ENCODE measurements at places on chromosomes 16 and 17. TPM values are rescaled to one million over a fixed set of nuclear protein-coding genes. Genes with fewer than 3 reads are reported as not detected.

GRCh38 chr16:48541108-48541786, 68.7 kb downstream of the N4BP1 start:
- no peak overlapping the region for H3K27ac ChIP-seq
- H3K27me3 ChIP-seq = no peaks in the 10 kb centered on the region
- no peak overlapping the region for H3K4me3 ChIP-seq
- peaks cover 21% of the 10 kb centered on the region for H3K4me1 ChIP-seq
- peaks cover 10% of the 10 kb centered on the region for H3K36me3 ChIP-seq

DNA sequence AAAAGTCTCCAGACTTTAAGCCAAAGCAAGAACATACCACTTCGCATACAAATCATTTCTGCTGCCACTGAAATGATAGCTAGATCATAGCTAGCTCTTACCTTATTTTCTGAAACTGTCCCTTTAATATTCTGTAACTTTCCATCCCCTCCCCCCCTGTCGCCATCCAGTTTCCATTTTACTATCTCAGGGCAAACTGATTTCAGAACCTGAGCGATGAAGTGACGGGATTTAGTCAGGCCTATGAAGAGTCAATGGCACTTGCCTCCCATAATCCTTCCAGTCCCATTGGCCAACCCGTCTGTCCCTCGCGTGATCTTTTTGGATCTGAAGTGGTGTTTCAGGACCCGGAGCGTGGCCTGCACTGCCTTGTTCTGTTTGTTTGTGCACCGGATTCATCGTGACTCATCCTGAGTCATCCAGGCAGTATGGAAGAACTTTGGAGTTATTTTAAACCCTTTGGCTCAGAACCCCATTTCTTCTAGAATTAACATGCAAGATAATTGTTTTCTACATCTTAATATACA, 199.8 kb upstream of the CHMP6 start:
- no peaks in the 10 kb centered on the region for H3K27me3 ChIP-seq
- H3K4me3 ChIP-seq = peak overlapping the region; percentile 76
- no peak for DNase-seq

- no peak overlapping the region for H3K4me3 ChIP-seq
- no peaks in the 10 kb centered on the region for H3K36me3 ChIP-seq
- no peak overlapping the region for H3K27ac ChIP-seq
- H3K27me3 ChIP-seq = peaks cover 3% of the 10 kb centered on the region
- no peak for DNase-seq
These were observed 13.7 kb upstream of the CDC42EP4 start for GRCh38 chr17:73325527-73325842.

DNA sequence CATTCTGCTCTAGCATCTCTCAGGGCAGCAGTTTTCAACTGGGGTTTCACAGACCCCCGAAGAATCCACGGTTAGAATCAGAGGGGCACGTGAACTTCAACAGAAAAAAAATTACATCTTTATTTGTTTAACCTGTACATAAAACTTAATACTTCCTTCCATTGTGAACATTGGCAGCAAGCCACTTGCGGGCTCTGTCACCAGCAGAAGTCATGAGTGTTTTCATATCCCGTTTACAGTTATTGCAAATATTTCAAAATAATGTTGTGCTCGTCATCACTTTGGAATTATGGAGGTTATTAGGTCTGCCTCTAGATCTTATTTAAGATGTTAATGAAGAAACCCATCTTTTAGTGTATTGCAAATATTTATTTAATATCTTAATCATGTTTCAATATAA, 109.8 kb downstream of the SDR42E1 start:
- DNase-seq = no peak
- no peaks in the 10 kb centered on the region for H3K4me1 ChIP-seq
- no peaks in the 10 kb centered on the region for H3K36me3 ChIP-seq
- H3K27me3 ChIP-seq = no peaks in the 10 kb centered on the region
- no peak overlapping the region for H3K4me3 ChIP-seq

DNA sequence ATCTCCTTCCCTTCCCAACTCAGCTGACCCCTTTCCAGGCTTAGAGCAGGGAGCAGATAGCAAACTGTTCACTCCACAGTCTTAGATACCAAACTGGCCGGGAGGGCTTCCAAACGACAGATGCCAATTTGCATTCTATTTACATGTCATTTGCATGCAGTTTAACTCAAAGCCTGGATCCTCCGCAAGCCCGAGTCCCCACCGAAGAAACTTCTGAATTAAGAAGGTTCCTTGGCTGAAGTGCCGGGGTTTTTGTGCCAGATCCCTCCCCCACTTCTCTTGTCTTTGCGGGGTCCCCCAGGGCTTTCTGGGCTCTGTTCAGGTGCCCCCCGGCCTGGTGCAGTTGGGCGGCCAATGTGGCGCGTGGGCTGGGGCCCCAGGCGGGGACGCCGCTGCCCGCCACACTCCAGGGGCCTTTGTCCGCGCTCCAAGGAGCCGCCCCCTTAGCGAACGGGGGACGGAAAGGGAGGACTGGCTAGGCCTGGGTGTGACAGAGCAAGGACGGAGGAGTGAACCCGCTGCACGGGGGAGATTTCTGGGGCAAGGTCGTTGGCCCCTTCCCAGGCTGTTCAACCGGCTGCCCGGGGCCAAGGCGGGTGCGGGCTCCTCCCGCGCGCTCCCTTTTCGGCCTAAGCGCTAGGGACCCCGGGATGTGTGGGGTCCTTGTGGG, 1.2 kb downstream of the GPRC5B start:
- no peak for DNase-seq
- H3K36me3 ChIP-seq = no peaks in the 10 kb centered on the region
- peaks cover 16% of the 10 kb centered on the region for H3K4me1 ChIP-seq
- no peak overlapping the region for H3K4me3 ChIP-seq
- H3K27ac ChIP-seq = peak overlapping the region; percentile 18

DNA sequence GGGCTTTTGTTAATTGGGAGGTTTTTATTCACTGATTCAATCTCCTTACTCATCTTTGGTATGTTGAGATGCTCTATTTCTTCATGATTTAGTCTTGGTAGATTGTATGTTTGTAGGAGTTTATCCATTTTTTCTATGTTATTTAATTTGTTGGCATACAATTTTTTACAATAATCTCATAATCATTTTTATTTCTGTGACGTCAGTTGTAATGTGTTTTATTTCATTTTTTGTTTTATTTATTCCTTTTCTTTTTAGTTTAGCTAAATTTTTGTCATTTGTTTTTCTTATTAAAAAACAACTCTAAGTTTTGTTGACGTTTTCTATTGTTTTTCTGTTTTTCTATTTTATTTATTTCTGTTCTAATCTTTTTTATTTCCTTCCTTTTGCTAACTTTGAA, 389.8 kb downstream of the HS3ST3B1 start:
- peaks cover 4% of the 10 kb centered on the region for H3K4me1 ChIP-seq
- H3K27ac ChIP-seq = no peak overlapping the region
- H3K4me3 ChIP-seq = no peak overlapping the region
- H3K27me3 ChIP-seq = no peaks in the 10 kb centered on the region
- DNase-seq = no peak

DNA sequence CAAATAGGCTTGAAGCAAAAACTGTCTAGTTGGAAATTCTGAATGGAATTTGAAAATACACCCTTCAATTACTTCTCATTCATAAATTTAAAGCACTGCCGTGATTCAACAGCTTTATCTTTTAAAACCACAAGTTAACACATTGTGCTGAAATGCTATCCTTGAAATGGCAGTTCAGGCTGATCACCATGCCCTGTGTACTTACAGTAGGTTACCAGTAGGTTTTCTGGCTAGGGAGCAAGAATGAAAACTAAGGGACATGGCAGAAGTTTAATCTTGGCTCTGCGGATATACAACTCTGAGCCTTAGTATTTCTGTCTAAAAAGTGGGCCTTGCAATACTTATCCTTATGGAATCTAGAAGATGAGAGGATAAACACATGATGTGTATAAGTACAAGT, 28.0 kb downstream of the NXPH3 start:
- H3K4me1 ChIP-seq = peaks cover 3% of the 10 kb centered on the region
- H3K4me3 ChIP-seq = no peak overlapping the region
- H3K36me3 ChIP-seq = peaks cover 20% of the 10 kb centered on the region

DNA sequence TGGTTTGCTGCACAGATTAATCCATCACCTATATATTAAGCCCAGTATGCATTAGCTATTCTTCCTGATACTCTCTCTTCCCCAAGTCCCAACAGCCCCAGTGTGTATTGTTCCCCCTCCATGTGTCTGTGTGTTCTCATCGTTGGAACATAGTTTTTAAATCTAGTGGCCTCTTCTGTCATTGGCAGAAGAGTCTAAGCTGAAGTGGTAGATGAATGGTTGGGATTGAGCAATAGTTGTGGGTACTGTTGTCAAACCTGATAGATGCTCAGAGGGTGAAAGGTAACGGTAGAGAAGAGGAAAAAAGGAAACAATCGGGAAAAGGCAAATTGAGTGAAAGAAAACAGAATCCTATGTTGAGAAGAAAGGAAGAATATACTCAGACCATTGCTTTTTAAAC, 29.9 kb downstream of the MAP3K3 start:
- H3K36me3 ChIP-seq = peaks cover 32% of the 10 kb centered on the region
- H3K27ac ChIP-seq = no peak overlapping the region
- no peaks in the 10 kb centered on the region for H3K27me3 ChIP-seq
- peaks cover 14% of the 10 kb centered on the region for H3K4me1 ChIP-seq

GRCh38 chr16:89949121-89949742, 677 bp downstream of the DEF8 start:
- peak overlapping the region; percentile 80 for H3K4me3 ChIP-seq
- DNase-seq = peak; percentile 41
- peaks cover 33% of the 10 kb centered on the region for H3K27me3 ChIP-seq
- no peaks in the 10 kb centered on the region for H3K36me3 ChIP-seq

The C17orf75 gene
- total RNA-seq = 31.5 TPM

The COG4 gene
- 73.8 TPM for total RNA-seq

The TMIGD1 gene
- total RNA-seq = not detected

All from activated naive CD8-positive, alpha-beta T cell treated with anti-CD3 and anti-CD28 coated beads, Interleukin-2, amount 10 ng/mL, durations not matched to agents 7 days and 5 days (primary cell).